Osteoblast (primary cell): ENCODE measurements at places on chromosomes 12 and 14. TPM values are rescaled to one million over a fixed set of nuclear protein-coding genes. Genes with fewer than 3 reads are reported as not detected.

Gene CBLN3
- 3.5 and 4.0 TPM in 2 replicates for total RNA-seq

Gene TAS2R46
- total RNA-seq: 3.5 and 5.4 TPM in 2 replicates

- no peak overlapping the region for H3K4me3 ChIP-seq
- DNase-seq: no peak
- no peaks in the 10 kb centered on the region for H3K36me3 ChIP-seq
- no peak overlapping the region for H3K27ac ChIP-seq
Observed at GRCh38 chr12:76777765-76778216, 13.9 kb downstream of the ZDHHC17 start.

Gene PGF
- total RNA-seq: 16.3 and 24.5 TPM in 2 replicates

DNA sequence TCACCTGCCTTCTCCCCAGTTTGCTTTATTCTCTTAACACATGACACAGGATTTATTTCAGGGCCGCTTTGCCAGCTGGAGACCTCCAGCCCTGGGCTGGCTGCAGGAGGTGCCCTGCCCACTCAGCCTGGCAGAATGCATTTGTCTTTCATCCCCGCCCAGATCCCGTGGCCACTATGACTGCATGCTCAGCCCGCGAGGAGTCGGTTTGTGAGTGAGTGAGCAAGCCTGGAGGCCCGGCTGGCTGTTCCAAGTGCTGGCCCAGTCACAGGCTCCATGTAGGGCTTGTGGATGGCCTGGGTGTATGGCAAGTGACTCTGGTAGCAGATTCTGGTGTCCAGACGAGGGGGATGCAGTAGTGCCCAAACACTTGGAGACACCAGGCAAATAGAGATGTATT lies 2.1 kb downstream of the TDP1 start:
- peaks cover 8% of the 10 kb centered on the region for H3K4me1 ChIP-seq
- no peak overlapping the region for H3K27ac ChIP-seq
- H3K27me3 ChIP-seq: no peaks in the 10 kb centered on the region
- H3K36me3 ChIP-seq: peaks cover 22% of the 10 kb centered on the region

DNA sequence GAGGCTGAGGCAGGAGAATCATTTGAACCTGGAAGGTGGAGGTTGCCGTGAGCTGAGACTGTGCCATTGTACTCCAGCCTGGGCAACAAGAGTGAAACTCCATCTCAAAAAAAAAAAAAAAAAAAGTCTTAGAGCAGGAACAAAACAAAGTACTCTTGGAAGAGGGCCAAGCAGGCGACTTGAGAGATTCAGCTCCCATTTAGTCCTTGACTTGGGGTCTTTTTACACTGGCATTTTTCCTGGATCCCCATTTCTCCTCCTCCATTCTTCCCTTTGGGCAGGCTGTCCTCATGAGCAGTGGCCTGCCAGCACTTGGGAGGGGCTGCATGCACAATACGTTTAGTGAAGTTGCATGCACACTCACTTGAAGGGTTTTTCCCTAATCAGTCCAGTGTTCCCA lies 72.9 kb downstream of the C14orf132 start:
- H3K27ac ChIP-seq: no peak overlapping the region
- no peak overlapping the region for H3K4me3 ChIP-seq
- DNase-seq: no peak
- no peaks in the 10 kb centered on the region for H3K27me3 ChIP-seq
